Occipital lobe (tissue), 3 donors: ENCODE measurements at places on chromosomes 13 and 19. TPM values are rescaled to one million over a fixed set of nuclear protein-coding genes. Genes with fewer than 3 reads are reported as not detected.

- DNase-seq: no peak
Observed at GRCh38 chr19:30681162-30682100, 309.2 kb downstream of the ZNF536 start.

ZNF558 gene
- total RNA-seq: 49.1 TPM

SYNE4 gene
- not detected for total RNA-seq

GRCh38 chr19:7869910-7870511, 4.2 kb downstream of the PRR36 start:
- DNase-seq: peak; percentile 30

TMIGD2 gene
- total RNA-seq: 2.7 TPM

PTGER1 gene
- not detected for total RNA-seq

FARP1 gene
- 86.7 TPM for total RNA-seq

ZNF536 gene
- 28.1 TPM for total RNA-seq

GRCh38 chr19:1252821-1253513, 4.6 kb downstream of the MIDN start:
- peak; percentile 95 for DNase-seq

DNA sequence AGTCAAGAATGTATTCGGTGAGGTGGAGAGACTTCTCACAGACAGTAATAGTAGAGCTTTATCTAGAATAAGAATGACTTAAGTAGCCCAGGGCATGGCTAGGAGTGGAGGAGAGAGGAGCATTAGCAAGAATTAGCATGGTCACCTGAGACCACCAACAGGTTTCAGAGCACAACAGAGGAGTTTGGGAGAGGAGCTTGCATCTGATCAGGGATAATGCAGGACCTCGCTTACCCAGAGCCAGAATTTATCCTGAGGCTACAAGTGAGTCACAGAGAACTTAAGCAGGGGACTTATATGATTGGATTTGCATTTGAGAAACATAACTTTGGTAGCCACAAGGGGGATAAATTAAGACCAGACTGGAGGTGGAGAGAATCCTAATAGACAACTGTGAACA, 102.1 kb upstream of the FNDC3A start:
- no peak for DNase-seq

GRCh38 chr19:13117176-13117771, 734 bp upstream of the TRMT1 start:
- DNase-seq: no peak

DDX39A gene
- total RNA-seq: 26.2 TPM

DNA sequence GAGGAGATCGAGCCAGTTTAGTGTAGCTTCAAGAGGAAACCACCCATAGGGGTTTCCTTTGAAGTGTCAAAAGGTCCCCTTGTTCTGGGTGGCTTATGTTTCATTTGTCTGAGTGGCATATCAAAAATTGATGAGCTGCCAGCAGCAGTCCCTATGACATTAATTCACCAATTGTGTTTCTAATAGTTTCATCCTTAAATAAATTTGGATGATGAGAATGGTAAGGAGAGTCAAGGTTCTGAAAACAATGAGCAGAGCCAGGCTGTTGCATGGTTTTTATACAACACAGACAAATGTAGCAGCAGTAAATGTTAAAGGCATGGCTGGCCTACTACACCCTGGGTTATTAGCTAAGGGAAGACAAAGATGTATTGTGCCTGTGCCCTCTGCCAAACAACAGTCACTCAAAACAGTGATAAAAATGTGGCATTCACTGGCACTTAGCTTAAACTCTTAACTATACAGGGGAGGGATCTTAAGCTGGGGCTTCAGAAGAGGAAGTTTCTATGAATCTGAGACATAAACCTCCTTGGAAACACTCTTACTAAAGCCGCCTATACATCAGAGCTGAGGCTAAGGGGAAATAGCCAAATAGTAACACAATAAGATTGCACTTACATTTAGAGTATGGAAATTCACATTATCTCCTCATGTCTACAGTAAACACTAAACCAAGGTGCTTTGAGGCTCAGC, 200.5 kb downstream of the POU4F1 start:
- no peak for DNase-seq

- DNase-seq: no peak
Observed at GRCh38 chr19:51107406-51108065, 673 bp downstream of the CTU1 start.

CEACAM8 gene
- total RNA-seq: not detected

DNA sequence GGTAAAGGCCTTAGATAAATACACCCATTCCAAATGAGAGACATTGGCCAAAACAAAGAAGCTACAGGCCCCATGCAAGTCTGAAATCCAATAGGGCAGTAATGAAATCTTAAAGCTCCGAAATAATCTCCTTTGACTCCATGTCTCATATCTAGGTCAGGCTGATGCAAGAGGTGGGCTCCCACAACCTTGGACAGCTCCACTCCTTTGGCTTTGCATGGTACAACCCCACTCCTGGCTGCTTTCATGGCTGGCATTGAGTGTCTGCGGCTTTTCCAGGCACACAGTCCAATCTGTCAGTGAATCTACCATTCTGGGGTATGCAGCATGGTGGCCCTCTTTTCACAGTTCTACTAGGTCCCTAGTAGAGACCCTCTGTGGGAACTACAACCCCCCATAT, 762.5 kb downstream of the LIG4 start:
- DNase-seq: no peak

DNA sequence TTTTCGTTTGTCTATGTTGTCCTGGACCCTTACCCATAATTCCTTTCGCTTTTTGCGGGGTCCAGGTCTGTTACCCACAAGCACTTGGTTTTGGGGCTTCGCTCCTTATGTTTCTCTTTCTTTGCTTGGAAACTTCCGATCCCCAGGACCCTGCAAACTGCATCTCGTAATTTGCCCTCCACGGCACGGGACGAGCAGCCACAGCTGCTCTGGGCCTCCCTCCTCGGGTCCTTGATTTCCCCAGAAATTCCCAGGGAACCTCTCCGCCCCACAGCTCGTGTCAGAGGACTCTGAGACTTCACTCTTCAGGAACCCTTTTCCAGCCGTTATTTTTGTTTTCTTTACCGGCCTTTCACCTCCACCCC, 599 bp downstream of the SNRNP70 start:
- no peak for DNase-seq

DNA sequence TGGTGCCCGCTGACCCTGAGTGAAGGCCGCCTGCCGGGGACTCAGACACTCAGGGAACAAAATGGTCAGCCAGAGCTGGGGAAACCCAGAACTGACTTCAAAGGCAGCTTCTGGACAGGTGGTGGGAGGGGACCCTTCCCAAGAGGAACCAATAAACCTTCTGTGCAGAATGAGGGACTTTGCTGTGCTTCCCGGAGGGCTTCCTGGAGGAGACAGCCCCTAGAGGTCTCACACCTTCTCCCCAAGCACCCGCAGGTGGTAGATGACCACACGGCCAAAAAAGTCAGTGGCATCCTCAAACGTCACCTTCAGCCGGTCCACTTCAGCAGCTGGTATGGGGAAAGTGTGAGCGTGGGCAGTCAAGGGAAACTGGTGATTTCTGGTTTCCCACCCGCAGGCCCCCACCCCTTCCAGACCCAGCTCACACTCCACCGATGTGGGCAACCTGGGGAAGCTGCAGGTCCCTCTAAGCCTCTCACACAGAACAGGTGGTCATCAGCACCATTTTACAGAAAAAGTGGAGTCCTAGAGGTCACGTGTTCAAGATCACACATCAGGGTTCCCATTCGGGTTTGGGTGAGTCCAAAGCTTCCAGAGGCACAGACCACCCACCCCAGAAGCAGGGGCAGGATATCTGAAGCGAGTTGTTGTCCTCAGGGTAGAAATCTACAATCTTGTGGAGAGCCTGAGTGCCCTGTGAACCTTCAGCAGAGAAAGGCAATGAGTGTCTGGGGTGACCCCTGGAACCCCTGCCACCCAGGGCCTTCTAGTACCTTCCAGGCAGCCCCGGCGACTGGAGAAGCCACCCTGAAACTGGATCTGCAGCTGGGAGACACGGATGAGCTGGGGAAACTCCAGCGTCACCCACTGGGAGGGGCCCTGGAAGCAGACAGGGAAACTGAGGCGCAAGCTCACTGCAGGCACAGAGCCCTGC, 1.2 kb downstream of the NR2C2AP start:
- no peak for DNase-seq

- DNase-seq: no peak
Observed at GRCh38 chr19:51418707-51419106, 1.3 kb upstream of the SIGLEC10 start.

DNA sequence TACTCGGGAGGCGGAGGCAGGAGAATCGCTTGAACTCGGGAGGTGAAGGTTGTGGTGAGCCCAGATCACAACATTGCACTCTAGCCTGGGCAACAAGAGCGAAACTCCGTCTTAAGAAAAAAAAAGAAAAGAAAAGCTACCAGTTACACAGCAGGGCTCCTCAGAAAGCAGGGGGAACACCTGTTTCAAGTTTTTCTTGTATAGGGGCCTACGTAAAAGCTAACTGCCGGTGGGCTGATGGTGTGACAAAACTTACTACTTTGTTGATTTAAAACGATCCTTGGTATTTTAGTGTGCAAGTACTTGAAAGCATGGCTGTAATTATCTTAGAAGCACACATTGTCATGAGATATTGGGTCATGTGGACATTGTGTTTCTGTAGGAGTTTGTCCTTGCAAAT, 15.7 kb upstream of the ERVV-1 start:
- no peak for DNase-seq

GRCh38 chr19:49861107-49861506, 6.3 kb downstream of the PNKP start:
- no peak for DNase-seq

DNA sequence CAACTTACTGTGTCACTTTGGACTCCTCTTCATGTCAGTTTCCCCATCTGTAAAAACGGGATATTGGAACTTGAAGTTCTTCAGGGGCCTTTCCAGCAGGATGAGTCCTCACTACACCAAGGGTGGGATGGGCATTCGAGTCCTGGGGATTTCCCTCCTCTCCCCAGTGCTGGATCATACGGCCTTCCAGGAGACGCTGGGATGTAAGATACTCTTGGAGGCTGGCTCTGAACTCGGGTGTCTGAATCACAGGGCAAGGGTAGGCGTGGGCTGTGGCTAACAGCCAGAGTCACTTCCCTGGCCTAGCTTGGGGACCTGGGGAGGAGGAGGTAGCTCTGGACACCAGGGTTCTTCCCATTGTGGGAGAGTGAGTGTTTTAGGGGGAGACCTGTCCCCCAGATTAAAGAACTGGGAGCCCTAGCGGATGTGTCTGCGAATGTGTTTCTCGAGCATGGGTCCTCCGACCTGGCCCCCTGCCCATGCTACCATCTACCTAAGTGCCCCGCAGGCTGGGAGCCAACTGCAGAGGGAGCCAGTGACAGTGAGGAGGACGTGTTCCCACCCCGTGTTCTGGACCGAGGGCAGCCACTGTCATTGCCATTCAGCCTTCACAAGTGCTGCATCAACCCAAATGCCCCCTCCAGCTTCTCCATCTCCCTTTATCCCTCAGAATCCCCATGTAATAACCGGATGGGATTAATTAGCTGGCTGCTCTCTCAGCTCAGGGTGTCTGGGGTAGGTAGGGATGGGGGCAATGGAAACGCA, 2.4 kb upstream of the CYTH2 start:
- no peak for DNase-seq

SHD gene
- 0.94 TPM for total RNA-seq

- no peak for DNase-seq
Observed at GRCh38 chr13:27125357-27126282, 46.0 kb downstream of the USP12 start.

DNA sequence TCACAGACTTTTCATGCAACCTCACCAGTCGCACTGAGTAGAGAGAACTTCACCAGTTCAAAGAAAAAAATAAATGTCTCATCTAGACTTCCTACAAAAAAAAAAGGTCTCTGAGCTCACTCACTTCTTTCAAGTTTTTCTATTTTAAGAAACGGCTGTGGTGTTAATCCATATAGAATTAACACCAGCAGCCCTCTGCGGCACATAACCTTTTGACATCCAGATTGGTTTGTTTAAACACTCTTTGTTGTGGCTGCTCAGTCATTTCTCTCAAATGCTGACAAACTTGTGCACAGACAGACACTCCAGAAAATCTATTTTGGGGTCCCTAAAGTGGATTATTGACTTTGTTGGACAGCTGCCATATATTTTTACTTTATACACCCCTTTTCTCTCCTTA, 874.9 kb downstream of the EFNB2 start:
- DNase-seq: no peak
